ENCODE measurements at places on chromosomes 6 and 20. TPM values are rescaled to one million over a fixed set of nuclear protein-coding genes. Genes with fewer than 3 reads are reported as not detected.

DNA sequence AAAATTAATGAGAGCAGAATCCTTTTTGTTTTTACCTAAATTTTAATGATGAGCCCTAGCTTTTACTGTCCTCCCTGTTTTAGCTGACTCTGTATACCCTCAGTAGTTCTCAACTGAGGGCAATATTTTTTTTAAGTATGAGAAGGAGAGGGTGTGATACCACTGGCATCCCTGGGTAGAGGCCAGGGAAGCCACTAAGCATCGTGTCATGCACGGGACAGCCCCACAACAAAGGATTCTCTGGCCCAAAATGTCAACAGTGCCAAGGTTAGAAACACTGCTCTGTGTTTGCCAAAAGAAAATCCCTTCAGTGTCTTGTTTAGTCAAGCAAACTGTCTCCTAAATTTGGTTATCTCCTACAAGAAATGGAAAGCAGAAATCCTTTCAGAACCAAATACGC is 210.4 kb downstream of the KCNQ5 start:
- no peak for DNase-seq

GRCh38 chr20:24939036-24939435 is 10.0 kb upstream of the CST7 start:
- DNase-seq: no peak

GRCh38 chr20:20436689-20437088 is 68.8 kb downstream of the INSM1 start:
- no peak for DNase-seq

ZHX3 gene
- total RNA-seq: 37.8 TPM

HAO1 gene
- not detected for total RNA-seq
